ENCODE measurements at places on chromosomes 12 and 14. TPM values are rescaled to one million over a fixed set of nuclear protein-coding genes. Genes with fewer than 3 reads are reported as not detected.
A peak's percentile ranks its signal among the peaks of the same experiment; 100 is the strongest.

GRCh38 chr12:79174626-79175025, 310.1 kb downstream of the SYT1 start:
- no peak for DNase-seq

DNA sequence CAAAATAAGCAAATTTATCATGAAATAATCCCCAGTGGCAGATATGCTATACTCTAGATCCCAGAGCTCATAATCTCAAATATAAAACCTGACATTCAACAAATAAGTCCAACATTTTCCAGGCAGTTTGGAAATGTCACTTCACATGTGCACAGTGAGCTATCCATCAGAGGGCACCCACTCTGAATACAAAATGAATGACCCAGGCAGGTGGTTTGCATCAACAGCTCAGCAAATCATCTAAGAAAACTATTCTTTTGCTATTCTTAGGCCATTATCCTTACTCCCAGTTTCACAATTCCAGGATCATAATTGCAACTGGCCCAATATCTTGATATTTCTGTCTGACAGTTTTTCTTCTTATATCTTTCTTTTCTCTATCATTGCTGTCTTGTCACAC, 38.5 kb downstream of the TRIM9 start:
- DNase-seq, result no peak

DNA sequence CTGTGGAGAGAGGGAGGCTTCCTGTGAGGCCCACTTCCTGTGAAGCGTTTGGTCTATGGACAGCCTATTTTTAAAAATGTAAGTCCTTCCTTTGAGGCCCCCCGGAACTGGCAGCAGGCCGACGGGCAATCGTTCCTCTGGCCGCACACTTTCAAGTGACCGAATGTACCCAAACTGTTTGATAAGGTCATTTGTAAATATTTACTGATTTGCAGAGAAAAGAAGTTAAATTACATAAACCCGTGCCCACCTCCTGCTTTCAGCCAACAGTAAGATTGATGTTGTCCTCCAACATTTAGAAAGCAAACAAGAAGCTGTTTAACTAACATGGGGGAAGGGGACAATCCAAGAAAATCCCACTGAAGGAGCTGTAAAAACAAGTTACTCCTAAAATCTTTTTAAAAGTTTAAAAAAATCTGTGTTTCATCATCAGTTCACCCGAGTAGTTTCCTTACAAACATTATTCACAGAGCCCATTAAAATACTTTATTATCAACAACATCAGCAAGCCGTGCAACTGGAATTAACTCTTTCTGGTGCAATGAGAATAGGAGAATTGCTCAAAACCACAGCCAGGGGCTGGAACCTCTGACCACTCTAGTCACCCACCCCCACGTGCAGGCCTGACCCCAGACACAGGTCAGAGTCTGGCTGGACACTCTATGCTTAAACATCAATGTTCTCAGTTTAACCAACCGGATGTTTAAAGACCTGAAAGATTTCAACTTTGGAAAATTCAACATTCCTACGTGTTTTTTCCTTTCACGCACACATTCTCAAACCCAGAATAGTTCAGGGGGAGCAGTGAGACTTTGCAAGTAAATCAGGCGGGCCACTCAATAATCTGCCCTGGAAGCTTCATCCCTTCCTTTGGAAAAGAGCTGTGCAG, 65.3 kb downstream of the FOXN3 start:
- DNase-seq, result peak; percentile 68

GRCh38 chr14:24381363-24382063, 13.5 kb downstream of the NFATC4 start:
- no peak for DNase-seq

GRCh38 chr14:94113908-94114588, 3.5 kb downstream of the IFI27 start:
- DNase-seq, result no peak

GRCh38 chr12:99309812-99310211, 337.7 kb upstream of the GARIN6 start:
- no peak for DNase-seq

GRCh38 chr12:111439657-111440151, 34.0 kb downstream of the SH2B3 start:
- DNase-seq, result no peak

- no peak for DNase-seq
These were observed 1.1 kb downstream of the DIP2B start for GRCh38 chr12:50505675-50506530.

DNA sequence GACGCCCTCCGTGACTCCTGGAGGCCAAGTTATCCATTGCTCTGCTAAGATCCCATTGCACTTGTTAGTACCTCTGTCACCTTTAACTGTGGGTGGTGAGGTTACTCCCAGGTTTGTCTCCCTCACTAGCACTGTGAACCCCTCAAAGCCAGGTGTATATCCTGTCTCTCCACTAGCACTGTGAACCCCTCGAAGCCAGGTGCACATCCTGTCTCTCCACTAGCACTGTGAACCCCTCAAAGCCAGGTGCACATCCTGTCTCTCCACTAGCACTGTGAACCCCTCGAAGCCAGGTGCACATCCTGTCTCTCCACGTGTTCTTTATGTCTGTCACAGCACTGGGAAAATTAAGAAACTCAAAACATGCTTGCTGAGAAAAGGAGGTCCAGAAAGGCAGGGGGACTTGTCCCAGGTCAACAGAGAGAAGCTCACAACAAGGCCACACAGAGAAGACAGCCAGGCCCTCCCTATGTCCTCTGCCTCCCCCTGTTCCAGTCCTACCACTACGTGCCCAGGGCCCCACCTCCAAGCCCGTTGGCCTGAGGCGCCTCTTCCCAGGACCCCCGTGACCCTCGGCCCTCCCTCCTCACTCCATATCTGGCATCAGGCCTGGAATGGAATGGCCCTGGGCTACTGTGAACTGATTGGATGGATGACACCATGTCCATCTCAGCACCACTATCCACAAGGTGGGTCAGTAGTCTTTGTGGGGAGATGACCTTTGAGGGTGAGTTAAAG, 26.4 kb upstream of the FKBP4 start:
- DNase-seq, result no peak

GRCh38 chr12:54262403-54262925, 17.5 kb downstream of the CBX5 start:
- no peak for DNase-seq

DNA sequence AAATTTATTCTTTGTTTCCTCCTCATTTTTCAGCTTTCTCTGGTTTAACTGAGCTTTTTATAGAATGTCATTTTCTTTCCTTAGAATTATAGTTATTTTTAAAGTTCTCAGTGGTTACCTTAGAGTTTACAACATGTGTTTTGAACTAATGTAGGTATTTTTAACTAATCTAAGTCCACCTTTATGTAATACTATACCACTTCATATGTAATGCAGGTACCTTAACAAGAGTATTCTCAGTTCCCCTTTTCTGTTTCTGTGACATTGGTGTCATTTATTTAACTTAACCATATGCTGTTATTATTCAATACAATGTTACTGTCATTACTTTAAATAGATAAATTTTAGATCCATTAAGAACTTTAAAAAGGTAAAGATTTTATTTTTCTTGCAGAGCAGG, 30.3 kb upstream of the KCNC2 start:
- DNase-seq, result no peak

DNA sequence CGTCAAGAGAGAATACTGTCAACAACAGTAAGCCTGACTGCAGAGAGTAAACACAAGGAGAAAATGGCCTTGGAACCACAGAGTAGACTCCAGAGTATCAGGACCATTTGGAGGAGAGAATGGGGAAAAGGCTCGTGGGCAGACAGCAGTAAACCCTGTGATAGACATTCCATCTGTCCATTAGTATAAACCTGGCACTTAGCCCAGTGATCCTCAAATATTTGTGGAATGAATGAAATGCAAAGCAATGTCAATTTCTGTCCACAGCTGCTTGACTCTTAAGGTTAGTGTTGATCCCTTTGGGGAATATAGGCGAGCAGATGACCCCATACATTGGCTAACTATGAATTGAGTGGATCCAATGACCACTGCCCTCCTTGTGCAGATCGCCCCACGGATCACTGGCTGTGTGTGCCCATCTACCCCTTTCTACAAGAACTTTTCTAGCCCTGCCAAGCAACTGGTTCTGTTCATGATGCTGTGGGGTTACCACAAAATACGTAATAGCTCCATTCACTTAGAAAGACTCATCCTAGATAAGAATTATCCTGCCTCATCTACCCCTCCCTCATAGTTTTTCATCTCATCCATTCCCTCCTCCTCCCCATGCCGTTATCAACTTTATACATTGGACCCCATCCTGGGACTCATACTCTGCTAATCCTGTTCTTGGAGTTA, 846.8 kb downstream of the NRXN3 start:
- no peak for DNase-seq

- no peak for DNase-seq
These were observed 114.9 kb downstream of the PDZRN4 start for GRCh38 chr12:41302979-41303403.

GRCh38 chr12:81386101-81386500, 308.2 kb downstream of the ACSS3 start:
- no peak for DNase-seq

GRCh38 chr12:95623554-95624170, 72.4 kb upstream of the USP44 start:
- no peak for DNase-seq

GRCh38 chr14:69937367-69938081, 58.3 kb downstream of the SMOC1 start:
- DNase-seq, result no peak

DNA sequence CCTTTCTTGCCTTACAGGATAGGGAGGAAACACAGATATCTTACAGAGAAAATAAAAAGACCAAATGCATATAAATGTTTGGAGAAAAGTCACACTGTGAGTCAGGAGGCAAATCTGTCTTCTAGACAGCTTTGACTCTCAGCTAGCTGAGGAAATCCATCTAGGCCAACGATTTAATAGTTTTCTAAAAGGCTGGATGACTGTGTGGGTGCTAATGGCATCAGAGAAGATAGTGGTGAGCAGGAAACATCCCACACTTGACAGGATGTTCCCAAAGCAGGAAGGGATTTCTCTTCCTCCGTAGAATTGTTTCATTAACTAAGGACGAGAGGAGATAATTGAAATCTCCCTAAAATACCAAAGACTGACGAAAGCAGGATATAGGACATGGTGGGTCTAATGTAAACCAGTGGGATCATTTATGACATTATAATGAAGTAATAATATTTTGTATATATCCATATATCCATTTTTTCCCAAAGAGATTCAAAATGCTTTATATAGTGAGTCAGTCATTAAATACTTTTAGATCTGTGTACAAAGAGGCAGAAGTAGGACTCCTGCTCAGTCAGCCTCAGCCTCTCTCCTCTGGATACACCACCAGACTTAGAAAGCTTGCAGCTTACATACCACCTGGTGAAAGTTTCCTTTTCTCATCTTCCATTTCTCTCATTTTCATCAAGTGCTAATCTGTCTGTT, 44.3 kb upstream of the PSMA6 start:
- DNase-seq, result no peak

- no peak for DNase-seq
These were observed 4.9 kb downstream of the CDC42BPB start for GRCh38 chr14:103052407-103052806.

- no peak for DNase-seq
These were observed 14.7 kb downstream of the ISCA2 start for GRCh38 chr14:74508292-74508731.

Gene PDZRN4
- total RNA-seq, result 11.5 TPM

Gene PCED1B
- 1.1 TPM for total RNA-seq

Gene SDR9C7
- not detected for total RNA-seq

Gene EIF2S1
- total RNA-seq, result 71.6 TPM

Gene PARP2
- total RNA-seq, result 13.5 TPM

Gene PTPN6
- total RNA-seq, result 6.1 TPM

Gene DTX1
- 3.3 TPM for total RNA-seq

Gene INHBC
- not detected for total RNA-seq

Gene PDE3A
- 63.7 TPM for total RNA-seq

Data from urinary bladder (tissue), 4 donors.